ENCODE measurements at places on chromosomes 12 and 14.
A peak's percentile ranks its signal among the peaks of the same experiment; 100 is the strongest.

DNA sequence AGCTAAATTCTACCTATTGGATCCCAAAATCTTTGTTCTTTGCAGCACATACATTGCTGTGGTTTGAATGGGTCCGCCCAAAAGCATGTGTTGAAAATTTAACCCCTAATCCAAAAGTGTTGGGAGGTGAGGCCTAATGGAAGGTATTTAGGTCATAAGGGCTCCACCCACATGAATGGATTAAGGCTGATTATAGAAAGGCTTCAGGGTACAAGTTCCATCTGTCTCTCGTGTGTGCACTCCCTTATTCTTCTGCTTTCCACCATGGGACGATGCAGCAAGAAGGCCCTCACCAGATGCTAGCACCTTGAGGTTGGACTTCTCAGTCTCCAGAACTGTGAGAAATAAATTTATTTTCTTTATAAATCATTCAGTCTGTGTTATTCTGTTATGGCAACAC, 190.9 kb downstream of the SOX5 start:
- DNase-seq: peak; percentile 67

DNA sequence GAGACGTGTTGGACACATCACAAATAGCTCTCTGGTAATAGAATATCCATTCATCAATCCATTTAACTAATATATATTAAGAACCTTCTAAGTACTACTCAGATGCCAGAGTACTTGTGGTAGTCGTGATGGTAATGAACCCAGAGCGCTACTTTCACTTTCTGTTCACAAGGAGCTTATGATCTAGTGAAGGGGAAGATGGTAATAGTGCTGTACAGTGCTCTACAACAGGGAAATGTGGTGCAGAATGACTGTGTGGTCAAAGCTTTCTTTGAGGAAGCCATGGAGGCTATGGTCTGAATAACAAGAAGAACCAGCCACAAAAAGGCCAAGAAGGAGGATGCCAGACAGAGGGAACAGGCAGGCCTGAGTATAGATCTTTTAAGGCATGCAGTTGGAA, 212.0 kb downstream of the PTPRO start:
- no peak for DNase-seq

DNA sequence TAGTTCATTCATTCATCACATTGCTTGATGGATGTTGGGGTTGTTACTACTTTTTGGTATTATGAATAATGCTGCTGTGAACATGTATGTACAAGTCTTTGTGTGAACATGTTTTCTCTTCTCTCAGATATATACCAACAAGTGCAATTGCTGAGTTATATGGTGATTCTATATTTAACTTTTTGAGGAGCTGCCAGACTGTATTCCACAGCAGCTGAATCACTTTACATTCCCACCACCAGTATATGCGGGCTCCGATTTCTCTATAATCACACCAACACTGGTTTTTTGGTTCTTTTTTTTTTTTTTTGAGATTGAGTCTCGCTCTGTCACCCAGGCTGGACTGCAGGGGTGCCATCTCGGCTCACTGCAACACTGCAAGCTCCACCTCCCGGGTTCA, 22.2 kb upstream of the PLEKHG6 start:
- no peak for DNase-seq

DNA sequence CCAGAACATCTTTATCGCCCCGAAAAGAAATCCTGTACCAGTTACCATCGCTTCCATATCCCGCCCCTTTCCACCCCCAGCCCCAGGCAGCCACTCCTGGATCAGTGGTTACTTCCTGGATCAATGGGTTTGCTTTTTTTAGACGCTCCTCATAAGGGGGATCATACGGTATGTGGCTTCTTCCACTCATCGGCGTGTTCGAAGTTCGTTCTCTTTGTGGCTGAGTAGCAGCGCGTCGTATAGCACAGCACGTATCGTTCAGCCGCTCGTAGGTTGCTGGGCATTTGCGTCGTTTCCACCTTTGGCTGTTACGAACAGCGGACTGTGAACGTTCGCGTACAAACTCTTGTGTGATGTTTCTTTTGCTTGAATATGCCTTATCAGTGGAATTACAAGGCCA, 1.8 kb downstream of the NOC4L start:
- DNase-seq: no peak

GRCh38 chr12:131436922-131437705, 273.8 kb upstream of the SFSWAP start:
- peak; percentile 57 for DNase-seq
